ENCODE measurements at places on chromosomes 13 and 19.

DNA sequence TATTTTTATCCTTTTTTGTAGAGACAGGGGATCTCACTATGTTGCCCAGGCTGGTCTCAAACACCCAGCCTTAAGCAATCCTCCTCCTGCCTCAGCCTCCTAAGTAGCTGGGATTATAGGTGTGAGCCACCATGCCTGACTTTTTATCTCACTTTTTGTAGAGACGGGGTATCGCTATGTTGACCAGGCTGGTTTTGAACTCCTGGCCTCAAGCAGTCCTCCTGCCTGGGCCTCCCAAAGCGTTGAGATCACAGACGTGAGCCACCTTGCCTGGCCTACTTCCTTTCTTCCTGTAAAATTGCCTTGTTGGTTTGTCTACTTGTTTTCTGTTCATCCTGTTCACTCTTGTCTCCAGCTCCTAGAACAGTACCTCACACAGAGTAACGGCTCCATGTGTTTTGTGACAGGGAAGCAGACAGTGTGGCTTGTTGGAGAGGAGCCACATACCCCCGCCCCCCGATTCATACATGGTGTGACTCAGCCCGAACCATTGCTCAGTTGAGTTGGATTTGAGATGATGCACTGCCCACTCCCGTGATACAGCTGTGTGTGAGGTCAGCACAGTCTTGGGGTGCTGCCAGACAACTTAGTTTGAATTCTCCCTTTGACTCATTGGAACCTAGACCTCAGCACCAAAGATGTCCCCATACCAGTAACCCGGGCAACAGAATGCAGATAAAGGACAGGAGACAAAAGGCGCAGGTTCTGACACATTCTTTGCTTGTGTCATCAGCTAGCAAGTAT lies 34.2 kb downstream of the GPR42 start:
- no peak for DNase-seq

DNA sequence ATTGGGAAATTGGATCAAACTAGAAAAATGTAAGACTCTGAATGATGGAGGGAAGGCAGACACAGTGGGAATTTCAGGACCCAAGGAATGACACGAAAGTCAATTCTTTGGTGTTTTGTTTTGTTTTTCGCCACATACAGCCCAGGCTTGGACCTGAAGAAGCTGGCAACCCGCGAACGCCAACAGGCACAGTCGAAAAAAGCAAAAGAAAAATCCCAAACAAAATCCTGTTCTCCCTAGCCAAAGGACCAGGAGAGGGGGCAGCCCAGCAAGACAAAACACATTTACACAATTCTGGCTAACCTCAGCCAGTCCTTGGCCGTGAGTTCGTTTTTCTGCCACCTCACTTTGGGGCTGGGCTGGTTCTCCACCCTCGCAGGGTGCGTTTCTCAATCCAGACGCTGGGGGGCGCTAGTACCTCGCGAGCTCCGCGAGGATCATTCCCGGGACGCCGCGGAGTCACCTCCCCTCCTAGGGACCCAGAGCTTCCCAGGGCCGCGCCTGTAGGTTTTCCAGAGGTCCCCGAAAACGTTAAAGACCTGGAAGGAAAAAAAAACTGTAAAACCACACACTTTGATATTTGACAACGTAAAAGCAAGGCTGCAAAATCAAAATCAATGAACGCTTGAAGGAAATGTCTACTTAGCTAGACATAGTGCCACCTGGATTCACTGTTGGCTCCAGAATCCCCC lies 34.9 kb upstream of the TPM4 start:
- DNase-seq: peak; percentile 66

GRCh38 chr13:25908366-25908765 lies 143.4 kb downstream of the SHISA2 start:
- no peak for DNase-seq

GRCh38 chr13:26247608-26248007 lies 6.3 kb upstream of the CDK8 start:
- DNase-seq: no peak

DNA sequence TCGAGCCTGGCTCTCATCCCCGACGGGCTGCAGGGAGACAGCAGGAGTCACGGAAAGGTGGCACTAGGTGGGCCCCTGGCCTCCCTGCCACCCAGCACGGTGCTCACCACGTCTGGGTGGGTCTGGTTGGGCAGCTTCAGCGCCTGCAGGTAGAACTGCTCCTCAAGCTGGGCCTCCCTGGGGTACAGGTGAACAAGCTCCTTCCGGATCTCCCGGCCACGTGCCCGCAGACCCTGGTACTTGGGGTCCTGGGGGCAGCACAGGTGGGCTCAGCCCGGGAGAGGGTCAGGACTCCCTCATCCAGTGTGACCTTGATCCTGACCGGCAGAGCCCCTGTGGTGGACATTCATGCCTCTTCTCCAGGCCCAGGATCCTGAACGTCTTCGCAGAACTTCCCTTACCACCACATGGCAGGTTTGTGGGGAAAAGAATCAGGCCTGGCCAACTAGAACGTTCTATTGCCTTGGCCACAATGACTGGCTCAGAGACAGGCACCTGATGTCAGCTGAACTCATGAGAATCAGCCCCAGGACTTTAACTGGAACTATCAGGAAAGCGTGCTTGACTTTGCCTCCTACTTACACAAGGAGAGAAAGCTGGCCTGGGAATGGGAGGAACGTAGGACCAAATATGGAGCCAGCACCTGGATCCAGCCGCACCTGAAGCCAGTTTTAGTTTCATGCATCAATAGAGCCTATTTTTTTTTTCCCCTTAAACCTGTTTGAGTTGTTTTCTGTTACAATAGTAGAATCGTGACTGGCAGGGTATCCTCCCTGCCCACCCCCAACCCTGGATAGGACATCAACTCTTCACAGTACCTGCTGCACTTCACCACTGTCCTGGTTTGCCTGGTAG lies 8.9 kb downstream of the SARS2 start:
- no peak for DNase-seq

GRCh38 chr19:50968716-50969412 lies 527 bp downstream of the KLK6 start:
- no peak for DNase-seq

- DNase-seq: no peak
Observed at GRCh38 chr13:72462726-72463125, 264.7 kb downstream of the MZT1 start.

DNA sequence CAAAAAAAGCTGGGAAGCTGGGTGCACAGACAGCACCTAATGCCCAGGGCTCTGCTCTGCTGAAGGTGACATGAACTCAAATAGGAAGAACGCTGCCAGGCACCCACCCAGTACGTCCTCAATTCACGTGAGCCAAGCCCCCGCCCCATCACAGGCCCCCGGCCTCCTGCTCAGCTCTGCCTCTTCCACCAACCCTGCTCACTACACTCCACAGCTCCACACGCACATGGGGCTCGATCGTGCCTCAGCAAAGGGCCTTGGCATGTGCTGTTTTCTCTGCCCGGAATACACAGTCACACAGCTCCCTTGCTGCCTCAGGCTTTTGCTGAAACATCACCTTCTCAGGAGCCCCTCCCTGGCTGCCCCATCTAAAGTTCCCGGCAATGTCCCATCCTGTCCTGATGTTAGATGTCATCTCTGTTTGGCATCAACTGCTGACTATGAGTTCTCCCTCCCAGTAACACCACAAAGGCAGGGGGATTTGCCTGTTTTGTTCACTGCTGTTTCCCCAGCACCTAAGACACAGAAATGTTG lies 2.3 kb downstream of the ATP13A1 start:
- DNase-seq: no peak

All from stimulated activated CD4-positive, alpha-beta T cell treated with anti-CD3 and anti-CD28 coated beads, TNF-alpha, amount 100 ng/mL, for 4 hours (primary cell).